ENCODE measurements at places on chromosomes 6 and 20.

- DNase-seq: no peak
Observed at GRCh38 chr20:40711079-40711478, 22.0 kb upstream of the MAFB start.

DNA sequence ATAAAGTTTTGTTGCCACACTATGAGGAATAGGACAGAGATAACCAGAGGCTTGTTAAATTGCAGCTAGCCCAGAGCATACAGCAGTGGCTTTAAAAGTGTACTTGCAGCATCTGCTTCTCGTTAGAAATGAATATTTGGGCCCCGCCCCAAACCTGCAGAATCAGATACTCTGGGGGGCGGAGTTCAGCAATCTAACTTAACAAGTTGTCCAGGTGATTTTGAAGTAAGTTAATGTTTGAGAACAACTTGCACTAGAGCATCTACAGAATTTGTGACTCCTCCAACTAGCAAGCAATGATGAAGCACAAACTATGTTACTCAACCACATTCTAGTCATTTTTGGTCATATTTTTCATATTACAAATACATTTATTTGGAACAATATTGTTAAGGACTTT is 10.6 kb upstream of the SUPT3H start:
- DNase-seq: no peak

- peak; percentile 64 for DNase-seq
Observed at GRCh38 chr6:15313367-15313766, 67.5 kb downstream of the JARID2 start.

GRCh38 chr20:25129908-25130307 is 48.0 kb upstream of the VSX1 start:
- no peak for DNase-seq

- no peak for DNase-seq
Observed at GRCh38 chr6:143613749-143614148, 64.0 kb upstream of the PHACTR2 start.

GRCh38 chr20:50312682-50313521 is 122.3 kb downstream of the CEBPB start:
- DNase-seq: peak; percentile 80

GRCh38 chr6:111743862-111744692 is 129.2 kb downstream of the FYN start:
- no peak for DNase-seq

- no peak for DNase-seq
Observed at GRCh38 chr6:114783083-114783482, 440.3 kb upstream of the HS3ST5 start.

GRCh38 chr6:33314515-33314942 is 651 bp upstream of the TAPBP start:
- DNase-seq: peak; percentile 59

DNA sequence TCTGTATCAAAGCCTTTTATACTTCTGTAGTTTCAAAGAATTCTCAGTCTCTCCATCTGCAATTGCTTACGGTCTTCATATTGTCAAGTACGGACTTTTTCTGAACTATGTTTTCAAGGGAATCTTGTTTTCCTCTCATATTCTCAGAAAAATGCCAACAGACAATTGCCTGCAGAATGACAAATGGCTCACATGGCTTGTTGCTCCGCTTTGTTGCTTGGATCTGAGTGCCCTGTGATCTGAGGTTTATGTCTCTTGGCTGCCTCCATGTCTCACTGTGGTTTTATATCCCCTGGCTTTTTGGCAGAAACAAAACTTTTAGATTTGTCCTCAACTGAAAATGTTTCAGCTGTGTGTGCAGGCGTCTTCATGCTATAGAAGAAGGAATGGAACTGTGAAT is 285.4 kb upstream of the CHD6 start:
- DNase-seq: no peak

DNA sequence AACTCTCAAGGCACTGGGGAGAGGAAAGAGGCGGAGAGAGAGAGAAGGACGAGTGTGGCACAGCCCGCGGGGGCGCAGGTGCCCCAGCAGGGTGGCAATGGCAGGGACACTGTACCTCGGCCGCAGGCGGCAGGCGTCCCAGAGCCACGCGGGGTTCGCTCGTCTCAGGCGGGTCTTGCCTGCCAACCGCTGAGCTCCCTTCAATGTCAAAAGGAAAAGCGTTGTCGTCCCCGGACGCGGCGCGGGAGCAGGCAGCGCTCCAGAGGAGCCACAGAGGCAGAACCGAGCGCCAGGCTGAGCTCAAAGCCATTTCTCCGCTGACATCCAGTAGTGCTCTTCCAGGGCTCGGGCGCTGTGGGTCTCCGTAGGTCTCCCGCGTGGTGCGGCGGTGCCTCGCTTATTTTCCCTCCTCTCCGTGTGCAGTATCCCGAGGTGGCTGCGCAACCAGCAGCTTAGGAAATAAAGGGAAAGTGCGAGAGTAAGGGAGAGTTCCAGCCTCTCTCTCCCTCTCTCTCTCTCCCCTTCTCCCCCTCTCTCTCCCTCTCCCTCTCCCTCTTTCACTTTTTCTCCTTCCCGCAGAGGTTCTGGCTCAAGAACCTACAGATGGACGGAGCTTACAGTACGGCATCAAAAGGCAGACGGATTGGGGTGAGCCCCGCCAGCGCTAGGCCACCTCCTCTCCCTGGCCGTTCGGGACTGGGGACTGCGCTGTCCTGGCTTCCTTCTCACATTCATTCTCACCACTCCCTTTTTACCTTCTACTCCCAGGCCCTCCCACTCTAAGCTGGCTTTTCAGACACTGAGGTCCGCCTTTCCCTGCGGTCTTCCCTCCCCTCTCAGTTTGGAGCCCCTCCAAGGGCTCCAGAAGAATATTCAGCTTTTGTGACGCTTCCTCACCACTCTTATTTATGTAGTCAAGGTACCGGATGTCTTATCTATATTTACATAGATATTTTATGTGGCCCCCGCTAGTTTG is at the start of gene LAMA4:
Gene LAMA4, minus strand, starts transcription at position 727 of the 976 bp plus-strand sequence. Its CDS starts 417 bp downstream, at position 310.
- DNase-seq: peak; percentile 50
